Colonic mucosa (tissue), 4 donors: ENCODE measurements at places on chromosomes 13 and 19. TPM values are rescaled to one million over a fixed set of nuclear protein-coding genes. Genes with fewer than 3 reads are reported as not detected.

Gene ZNF256
- total RNA-seq = 3.0 TPM

Gene HRC
- 1.8 TPM for total RNA-seq

Gene GJB6
- not detected for total RNA-seq

Gene NPAS1
- 0.35 TPM for total RNA-seq

Gene ZGLP1
- 5.1 TPM for total RNA-seq

Gene ZFP14
- total RNA-seq = 5.0 TPM

Gene PRKCG
- total RNA-seq = 0.08 TPM

DNA sequence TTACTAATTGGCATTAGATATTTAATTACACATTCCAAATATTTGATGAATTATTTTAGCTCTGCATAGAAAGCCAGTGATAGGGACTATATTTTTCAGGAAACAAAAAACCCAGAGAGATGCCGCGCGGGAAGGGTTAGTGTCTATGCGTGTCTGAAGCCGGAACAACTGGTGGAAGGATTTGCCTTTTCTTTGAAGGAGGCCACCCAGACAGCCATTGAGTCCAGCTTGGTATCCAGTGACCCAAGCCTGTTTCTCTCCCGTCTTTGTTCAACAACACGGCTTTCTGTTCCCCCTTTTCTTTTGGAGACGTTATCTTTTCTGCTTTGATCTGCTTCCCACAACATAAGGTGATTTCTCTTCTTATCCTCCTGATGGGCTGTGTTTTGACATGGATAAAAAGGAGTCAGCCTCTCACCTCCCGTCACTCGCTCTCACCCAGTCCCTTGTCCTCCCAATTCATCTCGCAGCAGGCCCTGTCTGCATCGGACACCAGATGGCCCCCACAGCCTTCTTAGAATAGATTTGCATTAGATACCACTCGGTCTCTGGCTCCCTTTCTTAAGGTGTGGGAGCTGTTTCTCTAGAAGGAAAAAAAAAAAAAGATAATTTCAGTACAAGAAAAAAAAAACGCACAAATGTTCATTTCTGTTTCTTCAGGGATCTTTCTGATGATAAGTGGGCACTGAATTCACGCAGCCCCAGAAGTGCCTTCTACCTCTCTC lies 361.8 kb downstream of the ZNF536 start:
- DNase-seq = no peak

DNA sequence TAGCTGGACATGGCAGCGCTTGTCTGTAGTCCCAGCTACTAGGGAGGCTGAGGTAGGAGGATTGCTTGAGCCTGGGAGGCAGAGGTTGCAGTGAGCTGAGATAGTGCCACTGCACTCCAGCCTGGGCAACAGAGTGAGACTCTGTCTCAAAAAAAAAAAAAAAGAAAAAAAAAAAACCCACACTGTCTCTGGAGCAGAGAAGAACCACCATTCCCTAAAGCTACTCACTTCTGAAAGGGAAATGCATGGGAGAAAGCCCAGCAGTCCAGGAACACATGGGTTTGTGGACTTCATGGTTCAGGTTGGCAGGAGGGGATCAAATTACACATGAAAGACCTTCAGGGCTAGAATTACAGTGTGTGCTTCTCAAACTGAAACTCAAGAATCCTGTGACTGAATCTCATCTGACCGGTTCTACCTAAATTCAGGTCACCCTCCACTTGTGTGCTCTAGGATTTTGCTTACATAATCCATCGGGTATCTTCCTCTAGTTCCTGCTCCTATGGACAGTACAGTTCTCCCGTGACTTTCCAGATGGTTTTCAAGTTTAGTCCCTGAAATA lies 30.2 kb upstream of the CPB2 start:
- no peak for DNase-seq

DNA sequence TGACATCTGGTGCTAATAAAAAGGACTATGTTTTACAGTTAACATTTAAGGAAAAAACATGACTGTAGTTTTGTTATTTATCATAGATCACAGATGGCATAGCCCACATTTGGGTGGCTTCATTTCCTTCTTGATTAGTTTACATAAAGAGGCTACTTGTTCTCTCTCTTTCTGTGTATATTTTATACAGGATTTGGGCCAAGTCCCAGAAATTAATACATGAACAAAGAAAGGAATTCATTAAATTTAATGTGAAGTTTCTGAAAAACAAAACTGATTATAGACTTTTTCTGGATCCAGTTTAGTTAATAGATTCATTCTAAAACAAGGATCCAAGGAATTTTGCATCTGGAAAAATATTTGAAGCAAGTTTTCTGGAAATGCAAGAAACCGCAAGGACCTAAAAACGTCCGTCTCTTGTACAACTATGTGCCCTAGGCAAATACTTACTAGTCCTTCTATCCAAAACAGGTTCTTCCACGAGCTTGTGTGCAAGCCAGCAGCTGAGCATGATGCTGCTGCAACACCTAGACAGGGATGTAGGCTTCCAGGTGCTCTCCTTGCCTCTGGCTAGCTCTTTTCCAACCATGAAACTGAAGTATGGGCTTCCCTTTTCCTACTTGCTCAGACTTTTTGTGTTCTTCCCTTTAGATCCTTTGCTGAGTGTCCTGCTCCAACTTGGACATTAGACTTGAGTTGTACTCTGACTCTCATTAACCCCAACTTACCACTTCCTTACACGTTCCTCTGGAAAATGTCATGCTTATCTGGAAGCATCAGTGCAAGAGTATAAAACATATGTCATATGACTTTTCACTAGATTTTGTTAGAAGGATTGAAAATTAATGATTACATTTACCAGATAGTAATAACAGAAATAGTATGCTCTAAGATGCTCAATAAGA lies 161.5 kb upstream of the STARD13 start:
- DNase-seq = no peak

- DNase-seq = no peak
Measured at GRCh38 chr13:52779103-52779502, 39.5 kb upstream of the CNMD start.

DNA sequence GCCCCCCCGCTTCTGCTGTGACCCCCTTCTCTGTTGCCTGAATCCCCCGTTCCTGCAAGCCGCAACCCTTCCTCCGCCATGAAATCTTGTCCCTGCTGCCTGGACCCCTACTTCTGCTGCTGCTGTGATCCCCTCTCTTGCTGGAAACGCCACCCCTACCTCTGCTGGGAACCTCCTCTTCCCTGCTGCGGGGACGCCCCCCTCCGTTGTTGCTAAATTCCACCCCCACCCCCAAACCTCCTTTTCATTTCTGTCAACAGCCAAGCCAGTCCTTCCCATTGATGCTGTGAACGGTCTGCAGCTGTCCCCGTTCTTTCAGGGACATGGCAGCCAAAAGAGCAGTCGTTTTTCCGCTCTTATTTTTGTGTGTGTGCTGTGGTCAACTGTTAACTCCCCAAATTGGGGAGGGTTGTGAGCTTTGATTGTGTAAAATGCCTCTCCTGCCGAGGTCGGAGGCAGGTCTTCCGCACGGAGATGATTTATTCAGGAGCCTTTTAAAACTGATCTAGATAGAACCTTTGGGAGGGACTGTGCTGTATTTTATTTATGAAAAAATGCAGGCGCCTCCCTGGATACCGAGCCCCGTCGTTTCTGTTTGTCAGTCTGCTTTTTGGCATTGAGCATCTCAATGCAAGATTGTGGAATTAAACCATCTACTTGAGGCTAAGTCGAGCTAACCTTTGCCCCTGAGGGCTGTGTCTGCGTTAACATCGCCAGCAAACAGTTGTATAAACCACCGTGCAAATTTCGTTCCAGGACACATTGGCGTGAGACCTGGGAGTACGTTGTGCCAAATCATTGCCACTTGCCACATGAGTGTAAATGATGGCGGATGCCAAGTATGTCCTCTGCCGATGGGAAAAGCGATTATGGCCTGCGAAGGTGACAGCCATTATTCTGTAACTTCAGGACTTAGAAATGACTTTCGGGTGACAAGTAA lies 27.9 kb upstream of the NDUFS7 start:
- peak; percentile 64 for DNase-seq

DNA sequence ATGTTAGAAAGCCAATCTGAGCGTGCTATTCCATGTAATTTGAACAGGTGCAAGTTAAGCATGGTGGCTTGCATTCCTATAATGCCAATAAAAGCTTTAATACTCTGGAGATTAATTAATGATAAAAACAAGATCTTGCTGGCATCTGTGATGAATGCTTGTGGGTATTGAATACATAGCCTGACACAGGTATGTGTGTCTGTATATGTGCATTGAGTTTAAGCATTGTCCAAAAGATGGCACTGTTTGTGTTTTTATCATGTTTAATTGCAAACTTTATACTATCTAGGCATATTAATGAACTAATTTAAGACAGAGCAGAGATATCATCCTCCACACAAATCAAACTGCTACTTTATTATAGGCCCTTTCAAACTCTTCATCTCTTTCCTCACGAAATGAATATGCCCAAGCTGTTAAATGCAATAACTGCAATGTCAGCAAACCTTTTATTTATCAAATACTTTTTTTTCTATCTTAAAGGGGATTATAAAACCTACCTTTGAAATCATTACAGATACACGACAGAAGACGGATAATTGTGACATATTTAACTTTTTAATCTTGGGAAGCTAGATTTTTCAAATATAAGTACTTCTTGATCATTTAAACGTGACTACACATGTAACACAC lies 86.5 kb downstream of the TNFSF11 start:
- no peak for DNase-seq

- no peak for DNase-seq
Measured at GRCh38 chr19:35088131-35088913, 27.3 kb upstream of the FXYD3 start.

DNA sequence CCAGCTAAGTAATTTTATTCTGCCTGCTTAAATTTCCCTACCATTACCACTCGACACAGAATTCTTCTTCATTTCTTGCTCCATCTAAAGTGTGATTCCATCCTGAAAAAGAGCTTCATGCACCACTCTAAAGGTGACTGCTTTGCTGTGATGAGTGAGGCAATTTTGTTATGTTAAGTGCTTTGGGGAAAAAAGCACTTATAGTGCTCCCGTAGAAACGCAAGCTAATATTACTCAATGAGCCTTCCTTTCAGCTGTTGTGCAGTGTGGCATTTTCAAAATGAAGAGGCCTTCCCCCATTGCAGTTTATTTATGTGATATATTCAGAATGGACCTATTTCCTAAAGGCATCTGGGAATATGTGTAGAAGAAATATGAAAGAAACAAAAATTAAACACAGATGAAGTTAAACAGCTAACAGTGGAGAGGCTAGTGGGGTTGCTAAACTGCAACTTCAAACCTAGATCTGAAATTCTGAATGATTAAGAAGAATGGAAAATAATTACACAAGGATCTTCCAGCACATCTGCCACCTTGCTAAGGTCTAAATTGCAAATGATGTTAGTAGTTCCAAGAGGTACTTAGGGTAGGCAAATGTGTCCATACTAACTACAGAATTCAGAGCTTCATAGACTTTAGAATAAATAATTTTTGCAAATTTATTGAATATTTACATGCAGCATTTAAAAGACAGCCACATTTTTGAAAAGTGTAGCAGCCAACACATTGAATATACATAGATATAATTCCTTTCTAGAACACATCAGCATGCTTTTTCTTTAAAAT lies 211.7 kb downstream of the DCT start:
- no peak for DNase-seq

DNA sequence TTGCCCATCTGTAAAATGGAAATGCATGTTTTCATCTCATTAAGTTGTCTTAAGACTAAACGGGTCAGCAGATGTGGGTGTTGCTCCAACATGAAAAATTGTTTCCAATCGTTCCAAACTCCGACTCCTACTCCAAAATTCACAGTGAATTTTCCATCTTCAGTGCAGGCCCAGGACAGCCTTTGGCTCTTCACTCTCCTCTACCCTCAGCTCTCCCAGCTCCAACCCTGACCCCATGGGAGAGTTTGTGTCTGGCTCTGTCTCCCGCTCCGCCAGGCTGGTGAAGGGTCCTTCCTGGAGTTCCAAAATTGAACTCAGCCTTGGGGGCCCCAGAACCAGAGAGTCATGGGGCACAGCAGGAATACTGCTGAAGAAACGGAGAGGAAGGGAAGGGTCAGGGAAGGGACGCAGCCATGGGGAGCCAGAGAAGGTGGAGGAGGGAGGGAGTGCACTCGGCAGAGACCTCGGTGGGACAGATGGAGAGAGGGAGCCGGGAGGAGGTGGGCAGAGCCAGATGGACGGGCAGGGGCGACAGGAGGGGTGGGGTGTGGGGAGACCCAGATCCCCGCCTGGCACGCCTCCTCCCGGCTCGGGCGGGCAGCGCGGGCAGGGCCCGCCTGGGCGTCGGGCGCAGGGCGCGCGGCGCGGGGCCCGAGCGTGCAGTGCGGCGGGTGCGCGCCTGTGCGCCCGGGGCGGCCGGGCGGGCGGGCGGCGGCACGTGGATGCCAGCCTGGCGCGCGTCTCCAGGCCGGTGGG lies 45.6 kb downstream of the CELF5 start:
- DNase-seq = no peak

DNA sequence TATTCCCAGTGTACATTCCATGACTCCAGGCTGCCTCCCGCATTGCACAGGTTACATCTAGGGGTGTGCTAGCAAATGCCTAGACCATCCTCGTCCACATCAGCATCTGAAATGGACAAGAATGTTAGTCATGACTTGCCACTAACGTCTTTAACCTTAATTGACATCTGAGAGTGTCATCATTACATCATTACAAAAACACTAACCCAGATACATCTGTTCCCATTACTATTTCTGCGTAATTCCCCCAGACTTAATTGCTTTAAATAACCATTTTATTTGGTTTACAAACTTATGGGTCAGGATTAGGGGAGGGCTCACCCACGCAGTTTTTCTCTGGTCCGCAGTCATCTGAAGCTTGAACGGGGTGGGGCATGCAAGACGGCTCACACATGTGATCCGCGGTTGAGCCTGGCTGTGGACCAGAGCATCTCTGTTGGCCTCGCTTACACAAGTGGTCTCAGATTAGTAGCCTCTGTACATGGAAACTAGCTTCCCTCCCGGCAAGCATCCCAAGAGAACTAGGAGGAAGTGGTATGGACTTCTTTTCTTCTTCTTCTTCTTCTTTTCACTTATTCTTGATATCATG lies 15.9 kb downstream of the KL start:
- no peak for DNase-seq

- no peak for DNase-seq
Measured at GRCh38 chr19:8370176-8371010, 6.4 kb downstream of the ANGPTL4 start.

DNA sequence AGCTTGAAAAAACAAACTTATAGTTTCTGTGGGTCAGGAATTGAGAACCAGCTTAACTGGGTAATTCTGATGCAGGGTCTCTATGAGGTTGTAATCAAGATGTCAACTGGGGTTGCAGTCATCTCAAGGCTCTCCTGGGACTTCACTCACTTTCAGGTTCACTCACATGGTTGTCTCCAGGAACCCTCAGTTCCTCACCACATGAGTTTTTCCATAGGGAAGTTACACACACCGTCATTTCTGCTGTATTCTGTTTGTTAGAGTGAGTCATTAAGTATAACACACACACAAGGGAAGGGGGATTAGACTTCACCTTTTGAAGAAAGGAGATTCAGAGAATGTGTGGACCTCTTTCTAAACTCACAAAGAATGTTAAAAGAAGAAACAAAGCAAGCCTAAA lies 34.9 kb upstream of the MLNR start:
- no peak for DNase-seq

- no peak for DNase-seq
Measured at GRCh38 chr13:28094306-28094705, 6.1 kb downstream of the FLT3 start.

GRCh38 chr19:2014731-2015607 lies 545 bp downstream of the BTBD2 start:
- no peak for DNase-seq
